ENCODE measurements at places on chromosomes 1 and 21.

DNA sequence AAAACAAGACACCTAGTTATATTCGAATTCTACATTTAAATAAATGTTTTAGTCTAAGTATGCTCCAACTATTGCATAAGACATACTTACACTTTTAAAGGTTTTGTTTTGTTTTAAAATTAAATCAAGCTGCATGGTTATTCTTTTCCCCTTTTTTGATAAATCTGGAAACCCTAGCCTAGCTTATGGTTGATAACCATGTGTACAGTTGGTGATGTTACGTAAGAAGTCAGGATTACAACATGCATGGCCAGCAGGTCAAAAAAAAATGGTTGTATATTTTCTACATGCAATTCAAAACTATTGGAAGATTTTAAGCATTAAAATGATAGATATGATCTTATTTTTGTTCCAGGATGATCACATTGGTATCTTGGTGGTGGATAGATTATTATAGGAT lies 1600.6 kb downstream of the PLA2G4A start:
- no peak for DNase-seq

GRCh38 chr1:46370214-46370633 lies 23.9 kb upstream of the FAAH start:
- DNase-seq = peak; percentile 13

DNA sequence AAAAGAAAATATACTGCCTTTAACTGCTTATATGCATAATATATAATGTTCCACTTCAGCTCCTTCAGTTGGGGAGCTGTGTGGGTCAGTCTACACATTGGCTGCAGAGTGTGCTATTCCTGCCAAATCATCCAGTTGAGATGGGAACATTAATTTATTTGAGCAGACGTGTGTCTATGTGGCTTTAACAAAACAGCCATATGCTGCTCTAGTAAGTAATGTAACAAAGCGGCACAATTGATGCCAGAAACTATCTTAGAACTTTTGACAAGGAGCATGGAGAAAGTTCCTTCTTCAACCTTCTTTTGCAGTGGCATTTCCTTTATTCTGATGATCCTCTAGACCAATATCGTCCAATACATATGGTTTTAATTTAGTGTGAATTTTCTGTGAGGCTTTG lies 285.9 kb upstream of the C1orf87 start:
- no peak for DNase-seq

DNA sequence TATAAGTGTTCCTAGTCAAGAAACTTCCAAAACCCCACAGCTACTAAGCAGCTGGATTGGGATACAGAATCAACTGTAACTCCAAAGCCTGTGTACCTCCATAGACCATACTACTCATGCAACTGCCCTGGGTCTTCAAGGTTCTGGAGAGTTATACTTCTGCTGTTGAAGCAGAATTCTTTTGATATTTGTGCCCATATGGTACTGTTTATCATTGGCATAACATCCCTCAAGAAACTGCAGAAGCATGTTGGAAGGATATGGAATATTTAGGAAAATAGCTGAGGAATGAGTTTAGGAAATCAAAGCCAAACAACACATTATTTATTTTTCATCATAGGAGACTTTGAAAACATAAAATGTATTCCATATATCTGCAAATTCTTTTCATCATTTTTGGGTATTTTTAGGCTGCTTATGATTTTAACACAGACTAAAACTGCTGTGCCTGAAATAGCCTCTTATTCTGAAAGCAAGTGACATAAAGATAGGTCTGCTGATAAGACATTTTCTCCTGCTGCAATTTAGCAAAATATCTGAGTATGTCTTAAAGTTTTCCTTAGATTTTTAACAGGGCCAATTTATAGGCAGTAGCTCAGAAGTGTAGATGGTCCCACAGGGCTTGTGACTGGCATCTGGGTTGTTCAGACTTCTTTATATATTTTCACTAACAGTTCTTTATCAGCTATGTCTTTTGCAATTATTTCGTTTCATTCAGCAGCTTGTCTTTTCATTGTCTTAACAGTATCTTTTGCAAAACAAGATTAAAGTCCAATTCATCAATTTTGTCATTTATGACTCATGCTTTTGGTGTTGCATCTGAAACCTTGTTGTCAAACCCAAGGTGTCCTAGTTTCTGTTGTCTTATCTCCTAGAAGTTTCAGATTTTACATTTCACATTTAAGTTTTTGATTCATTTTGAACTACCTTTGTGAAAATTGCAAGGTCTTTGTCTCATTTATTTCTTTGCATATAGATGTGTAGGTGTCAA lies 41.1 kb upstream of the ZNF124 start:
- no peak for DNase-seq

DNA sequence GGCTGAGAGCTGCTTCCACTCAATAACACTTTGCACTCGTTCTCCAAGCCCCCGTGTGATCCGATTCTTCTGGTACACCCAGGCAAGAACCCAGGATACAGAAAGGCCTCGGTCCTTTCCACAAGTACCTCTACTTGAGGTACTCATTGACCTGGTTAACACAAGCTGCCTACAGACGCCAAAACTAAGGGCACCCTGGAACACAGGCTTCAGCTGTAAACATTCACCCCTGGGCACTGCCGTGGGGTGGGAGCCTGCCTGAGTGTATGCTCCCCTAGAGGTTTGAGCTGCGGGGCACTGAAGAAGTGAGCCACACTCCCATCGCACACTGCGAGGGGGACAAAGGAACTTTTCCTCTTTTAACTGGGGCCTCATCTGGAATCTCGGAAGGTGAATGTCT lies 30.5 kb downstream of the LRRC3 start:
- DNase-seq = no peak

DNA sequence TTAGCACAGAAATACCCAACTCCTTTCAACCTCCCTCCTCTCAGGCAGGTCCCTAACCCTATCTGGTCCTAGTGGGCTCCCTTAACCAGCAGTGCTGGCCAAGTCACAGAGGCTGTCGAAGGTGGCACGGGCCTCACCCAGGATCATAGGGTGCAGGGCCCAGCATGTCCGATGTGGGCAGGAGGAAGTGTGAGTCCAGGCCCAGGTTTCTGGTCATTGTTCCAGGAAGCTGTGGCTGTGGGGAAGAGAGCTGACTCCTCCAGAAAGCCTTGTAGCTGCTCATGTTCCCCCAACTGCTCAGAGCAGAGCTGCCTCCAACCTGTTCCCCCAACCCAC lies 2.4 kb downstream of the CCDC17 start:
- no peak for DNase-seq

All from astrocyte of the hippocampus (primary cell).